ENCODE measurements at places on chromosomes 1 and 21.

GRCh38 chr1:15797614-15798390 lies 9.6 kb downstream of the UQCRHL start:
- no peak for DNase-seq

DNA sequence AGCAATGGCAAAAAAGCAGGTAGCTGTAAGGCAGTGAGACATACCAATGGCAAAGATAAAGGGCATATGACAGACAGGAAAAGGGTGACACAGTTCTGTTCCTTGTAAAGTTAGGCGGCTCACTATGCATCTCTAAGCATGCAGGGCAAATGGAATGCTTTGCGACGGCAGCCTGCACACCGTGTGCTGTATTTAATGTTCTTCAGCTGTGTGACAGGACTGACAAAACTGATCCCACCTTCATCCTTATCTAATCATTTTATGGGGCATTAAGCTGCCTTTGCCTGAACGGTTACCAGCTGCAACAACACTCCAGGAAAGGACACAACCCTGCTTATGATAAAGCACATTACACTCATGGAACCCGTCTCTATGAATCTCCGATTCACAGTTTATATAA lies 80.5 kb upstream of the VAV3 start:
- no peak for DNase-seq

DNA sequence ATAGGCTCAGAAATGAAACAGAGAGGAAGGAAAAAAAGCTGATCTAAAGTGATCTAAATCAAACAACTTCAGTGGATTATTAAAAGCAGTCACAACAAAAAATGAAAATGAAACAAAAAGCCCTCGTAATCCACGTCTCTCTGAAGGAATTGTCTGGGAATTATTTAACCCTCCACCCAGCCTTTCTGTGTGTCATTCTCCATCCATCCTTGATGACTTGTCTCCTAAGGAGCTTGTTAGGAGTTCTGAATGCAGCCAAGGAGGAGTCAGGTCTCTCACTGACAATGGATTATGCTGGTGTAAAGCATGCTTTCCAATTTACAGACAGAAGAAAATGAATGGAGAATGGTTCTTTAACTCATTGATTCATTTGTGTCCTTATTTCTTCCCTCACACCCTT lies 359.3 kb upstream of the RUNX1 start:
- no peak for DNase-seq

- DNase-seq = peak; percentile 32
Measured at GRCh38 chr1:151058692-151059091, 730 bp downstream of the CDC42SE1 start.

GRCh38 chr21:25424048-25424447 lies 183.2 kb downstream of the MRPL39 start:
- no peak for DNase-seq

GRCh38 chr1:68331117-68331865 lies 99.0 kb upstream of the WLS start:
- peak; percentile 29 for DNase-seq

- no peak for DNase-seq
Measured at GRCh38 chr1:192732787-192733186, 76.1 kb upstream of the RGS2 start.

GRCh38 chr21:25639551-25640201 lies 618 bp downstream of the JAM2 start:
- DNase-seq = peak; percentile 69

DNA sequence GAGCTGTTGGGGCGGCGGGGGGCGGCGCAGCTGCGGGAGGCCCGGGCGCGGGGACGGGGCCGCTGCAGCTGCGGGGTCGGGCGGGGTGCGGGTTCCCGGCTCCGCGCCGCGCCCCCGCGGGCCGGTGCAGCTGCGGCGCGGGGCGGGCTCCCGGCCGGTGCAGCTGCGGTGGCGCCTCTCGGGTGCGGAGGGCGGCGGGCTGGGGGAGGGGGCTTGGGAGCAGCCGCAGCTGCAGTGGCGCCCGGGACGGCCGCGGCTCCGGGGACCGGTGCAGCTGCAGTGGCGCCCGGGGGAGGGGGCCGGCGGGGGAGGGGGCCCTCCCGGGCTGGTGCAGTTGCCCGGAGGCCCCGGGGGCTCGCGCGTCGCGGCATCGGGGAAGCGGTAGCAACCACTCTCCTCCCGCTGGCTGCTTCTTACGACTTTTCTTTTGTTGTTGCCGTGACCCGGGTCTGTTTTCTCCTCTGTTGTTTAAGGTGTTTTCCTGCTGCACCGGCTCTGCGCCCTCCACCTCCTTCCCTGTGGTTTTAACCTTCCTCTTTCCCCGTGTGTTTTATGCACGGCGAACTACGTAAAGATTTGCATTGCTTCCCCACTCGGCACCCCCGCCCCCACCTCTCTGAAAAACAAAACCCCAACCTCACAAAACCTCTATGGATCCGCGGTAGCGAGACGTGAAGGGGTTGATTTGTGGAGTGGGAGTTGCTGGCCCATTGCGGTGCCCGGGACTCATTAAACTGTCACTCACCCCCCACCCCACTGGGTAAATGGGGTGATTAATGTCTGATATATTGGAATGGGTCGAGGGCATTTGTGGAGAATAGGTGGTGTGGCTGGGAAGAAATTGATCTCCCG lies 1.7 kb upstream of the ZBTB18 start:
- DNase-seq = no peak

DNA sequence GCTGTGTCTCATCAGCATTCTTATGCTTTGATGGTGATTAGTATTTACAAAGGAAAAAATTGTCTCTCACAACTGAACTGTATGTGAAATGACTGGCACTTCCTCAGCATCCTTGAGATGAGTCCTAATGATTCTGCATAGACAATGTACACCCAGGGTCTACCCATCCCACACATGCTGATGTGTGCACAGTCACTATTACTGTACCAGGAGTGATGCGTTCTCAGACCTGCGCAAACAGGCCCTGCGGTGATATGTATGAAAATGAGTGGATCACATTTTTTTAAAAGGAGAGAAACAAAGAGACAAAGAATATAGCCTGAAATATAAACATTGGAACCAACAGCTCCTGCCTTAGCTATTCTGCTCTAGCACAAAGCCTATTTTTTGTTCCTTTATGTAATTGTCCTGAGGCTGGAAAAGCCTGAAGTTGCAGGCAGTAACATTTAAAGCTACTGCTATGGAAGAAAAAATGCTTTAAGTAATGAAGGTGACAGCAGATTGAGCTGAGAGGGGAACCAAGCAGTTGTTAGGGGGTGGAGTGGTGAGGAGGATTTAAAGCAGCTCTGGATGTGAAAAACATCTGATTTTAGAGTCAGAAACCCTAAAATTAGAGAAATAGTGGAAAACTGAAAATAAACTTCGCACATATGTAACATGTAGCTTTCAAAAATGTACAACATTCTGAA lies 5.5 kb downstream of the RCAN1 start:
- no peak for DNase-seq

DNA sequence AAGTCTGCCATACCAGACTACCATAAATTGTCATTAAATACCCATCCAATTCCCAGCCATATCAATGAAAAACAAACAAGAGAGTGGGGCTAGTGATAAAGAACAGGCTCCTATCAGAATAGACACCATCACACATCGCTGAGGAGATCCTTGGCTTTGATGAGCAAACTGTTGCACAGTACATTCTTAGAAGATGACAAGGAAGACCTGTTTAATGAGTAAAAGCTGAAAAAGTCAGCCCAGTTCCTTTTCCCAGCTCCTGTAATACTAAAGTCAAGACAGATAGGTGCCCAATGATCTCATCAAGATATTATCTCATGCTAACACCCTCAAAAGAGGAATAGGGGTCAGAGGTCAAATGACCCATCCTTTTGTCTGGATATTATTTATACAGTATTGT lies 164.5 kb upstream of the COA6 start:
- no peak for DNase-seq

DNA sequence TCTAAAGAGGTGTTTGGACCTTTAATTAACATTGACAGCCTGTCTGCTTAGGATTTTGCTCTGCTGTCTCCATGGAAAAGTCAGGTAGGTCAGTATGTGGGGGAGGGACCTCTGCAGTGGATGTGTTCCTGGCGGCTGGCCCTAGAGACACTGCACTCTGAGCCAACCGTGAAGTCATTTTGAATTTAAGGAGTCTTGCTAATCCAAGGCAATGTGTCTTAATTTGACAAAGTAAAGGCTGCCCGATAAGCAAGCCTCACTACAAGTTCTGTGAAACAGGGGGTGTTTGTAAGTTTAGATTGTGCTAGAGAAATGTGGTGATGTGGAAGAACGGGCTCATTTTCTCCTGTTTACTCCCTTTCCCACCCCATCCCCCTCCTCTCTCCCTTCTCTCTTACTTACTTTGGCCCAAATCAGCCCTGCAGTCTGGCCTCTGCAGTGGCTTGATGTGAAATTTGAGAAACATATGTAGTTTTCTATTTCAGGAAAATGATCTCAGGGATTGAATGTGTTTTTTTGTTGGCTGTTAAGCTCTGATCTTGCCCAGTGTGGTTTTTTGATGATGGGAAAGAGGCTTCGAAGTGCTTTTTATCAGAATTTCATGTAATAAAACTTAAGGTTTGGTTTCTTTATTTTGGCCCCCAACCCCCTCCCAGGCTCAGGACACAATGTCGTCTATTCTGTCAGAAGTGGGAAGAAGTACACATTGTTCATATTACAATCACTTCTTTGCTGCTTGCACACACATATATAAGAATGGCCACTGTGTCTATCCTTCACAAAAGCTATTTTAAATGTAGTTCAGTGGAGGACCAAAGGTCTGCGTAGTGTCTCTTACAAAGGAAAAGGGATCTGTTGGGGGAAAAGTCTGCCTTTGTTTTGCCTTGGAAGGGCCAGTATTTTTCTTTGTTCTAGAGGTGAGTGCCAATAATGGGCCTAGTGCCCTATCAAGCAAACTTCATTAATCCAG lies 96.6 kb downstream of the FGGY start:
- peak; percentile 96 for DNase-seq

DNA sequence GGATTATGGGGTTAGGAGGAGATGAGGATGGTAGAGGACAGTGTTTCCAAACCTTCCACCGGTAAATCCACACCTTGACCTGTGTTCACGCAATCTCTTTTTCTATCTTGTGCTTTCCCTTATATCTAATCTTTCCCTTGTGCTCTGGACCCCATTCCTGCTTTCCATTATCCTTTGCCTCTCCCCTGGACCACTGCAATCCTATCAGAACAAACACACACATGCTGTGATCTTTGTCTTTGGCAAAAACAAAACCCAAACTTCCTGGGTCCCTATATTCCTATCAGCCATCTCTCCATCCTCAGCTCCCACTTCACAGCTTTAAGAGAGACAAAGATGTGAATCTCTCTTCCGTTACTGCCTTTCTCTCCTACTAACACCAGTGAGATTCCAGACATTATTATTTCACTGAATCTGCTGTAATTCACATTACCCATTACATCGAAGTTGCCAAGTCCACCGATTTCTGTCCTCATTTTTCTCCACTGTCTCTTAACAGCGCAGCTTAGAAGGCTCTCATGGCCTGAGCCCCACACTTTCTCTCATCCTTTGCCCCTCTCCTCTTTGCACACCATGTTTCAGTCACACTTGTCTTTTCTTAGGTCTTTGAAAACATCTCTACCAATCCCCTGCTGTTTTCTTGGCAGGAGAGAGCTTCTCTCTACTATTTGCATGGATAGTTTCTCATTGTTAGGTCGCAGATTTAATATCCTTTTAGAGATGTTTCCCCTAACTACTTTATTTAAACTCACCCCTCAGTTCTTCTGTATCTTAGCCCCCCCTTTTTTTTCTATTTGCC lies 230.0 kb upstream of the B3GALT2 start:
- DNase-seq = no peak

GRCh38 chr1:37958690-37959089 lies 11.8 kb upstream of the INPP5B start:
- DNase-seq = no peak

DNA sequence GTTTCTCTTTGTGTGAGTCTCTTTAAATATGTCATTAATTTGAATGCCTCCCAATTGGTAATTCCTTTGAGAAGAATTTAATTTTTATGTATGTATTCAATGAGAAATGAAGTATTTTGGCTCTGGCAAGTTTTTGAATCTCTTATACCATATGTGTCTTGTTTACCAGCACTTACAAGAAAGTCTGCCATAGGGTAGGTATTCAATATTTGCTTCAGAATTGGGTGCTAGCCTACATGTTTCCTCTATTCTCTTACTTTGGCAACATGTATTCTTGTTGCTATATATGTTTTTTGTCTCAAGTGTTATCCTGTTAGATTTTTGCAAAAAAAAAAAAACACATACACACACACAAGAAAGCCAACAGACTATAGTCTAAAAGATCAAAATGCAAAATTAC lies 350.5 kb upstream of the PRMT6 start:
- no peak for DNase-seq

- no peak for DNase-seq
Measured at GRCh38 chr1:48263041-48263440, 40.5 kb downstream of the SLC5A9 start.

DNA sequence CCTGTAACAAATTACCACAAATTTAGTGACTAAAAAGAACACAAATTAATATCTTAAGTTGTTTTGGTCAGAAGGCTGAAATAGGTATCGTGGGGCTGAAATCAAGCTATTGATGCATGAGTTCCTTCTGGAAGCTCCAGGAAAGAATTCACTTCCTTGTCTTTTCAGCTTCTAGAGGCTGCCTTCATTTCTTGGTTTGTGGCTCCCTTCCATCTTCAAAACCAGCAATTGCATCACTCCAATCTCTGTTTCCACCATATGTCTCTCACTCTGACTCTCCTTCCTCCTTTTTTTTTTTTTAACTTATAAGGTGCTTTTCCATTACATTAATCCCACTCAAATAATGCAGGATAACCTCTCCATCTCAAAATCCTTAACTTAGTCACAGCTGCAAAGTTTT lies 78.4 kb downstream of the OLFM3 start:
- DNase-seq = no peak

DNA sequence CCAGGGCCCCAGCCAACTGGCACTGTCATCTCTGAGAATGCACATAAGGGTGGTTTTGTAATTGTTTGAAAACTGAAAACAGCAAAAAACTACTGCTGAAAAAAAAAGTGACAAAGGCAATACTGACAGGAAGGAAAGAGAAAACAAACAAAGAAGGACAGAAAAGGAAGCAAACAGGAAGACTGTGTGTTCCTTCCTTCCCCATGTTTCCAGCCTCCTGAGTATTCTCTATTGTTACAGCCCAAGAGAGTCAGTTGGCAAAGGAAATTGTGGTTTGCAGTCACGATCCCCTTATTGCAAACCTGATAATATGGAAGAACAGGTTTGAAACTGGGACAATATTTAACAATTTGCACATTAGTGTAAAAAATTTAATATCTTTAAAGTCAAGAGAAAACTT lies 1177.6 kb downstream of the PLA2G4A start:
- no peak for DNase-seq

DNA sequence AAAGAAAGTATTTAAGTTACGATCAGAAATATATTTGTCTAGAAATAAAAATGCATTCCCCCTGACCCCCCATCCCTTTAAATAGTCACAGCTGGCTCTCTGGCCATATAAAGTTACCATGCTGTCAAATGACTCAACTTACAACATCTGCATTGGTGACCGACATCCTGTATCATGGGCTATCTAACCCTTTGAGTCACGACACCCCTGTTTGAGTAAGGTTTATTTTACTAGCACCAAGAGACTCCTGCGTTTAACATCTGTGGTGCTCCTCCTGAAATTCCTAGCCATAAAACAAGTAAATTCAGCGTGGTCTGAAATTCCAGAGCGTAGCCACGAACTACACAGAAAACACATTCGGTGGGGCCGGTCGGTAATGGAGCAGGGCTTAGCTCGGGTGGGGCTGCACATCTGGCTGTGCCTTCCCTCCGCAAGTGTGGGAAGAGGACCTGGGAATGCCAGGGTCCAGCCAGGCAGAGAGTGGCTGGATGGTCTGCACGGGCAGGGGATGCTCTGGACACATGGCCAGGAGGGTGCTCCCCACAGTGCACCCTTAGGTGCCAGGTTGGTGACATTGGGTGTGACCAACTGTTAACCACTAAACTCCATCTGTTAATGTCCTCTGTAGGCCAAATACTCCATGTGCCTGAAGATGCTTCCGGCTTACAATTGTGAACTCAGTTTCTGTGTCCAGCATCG lies 53.0 kb upstream of the CLDN14 start:
- no peak for DNase-seq

All from NCI-H1694 treated with DMSO at 0.1 percent for 48 hours (cell line).